ENCODE measurements at places on chromosomes 5 and 9. TPM values are rescaled to one million over a fixed set of nuclear protein-coding genes. Genes with fewer than 3 reads are reported as not detected.

DNA sequence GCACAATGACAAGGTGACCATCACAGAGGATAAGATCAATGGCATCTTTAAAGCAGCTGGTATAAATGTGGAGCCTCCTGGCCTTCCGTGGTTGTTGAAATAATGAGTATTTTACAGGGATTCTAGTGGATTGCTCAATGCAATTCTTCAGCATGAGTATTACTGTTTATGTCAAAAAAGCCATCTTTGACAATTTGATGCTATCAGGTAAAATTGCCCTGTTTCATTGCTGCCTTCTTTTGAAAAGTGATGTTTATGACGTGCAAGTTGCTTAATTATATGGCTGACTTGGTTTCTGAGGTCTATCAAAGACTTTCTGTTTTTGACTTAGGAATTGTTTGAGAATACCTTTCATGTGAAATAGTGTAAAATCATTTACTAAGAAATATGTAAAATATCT is 237.2 kb downstream of the PARP8 start:
- no peak for DNase-seq

The COL23A1 gene
- not detected for total RNA-seq

The KCNIP1 gene
- total RNA-seq: 1.4 TPM

GRCh38 chr5:139043157-139043905 is 154.8 kb downstream of the SIL1 start:
- DNase-seq: no peak

DNA sequence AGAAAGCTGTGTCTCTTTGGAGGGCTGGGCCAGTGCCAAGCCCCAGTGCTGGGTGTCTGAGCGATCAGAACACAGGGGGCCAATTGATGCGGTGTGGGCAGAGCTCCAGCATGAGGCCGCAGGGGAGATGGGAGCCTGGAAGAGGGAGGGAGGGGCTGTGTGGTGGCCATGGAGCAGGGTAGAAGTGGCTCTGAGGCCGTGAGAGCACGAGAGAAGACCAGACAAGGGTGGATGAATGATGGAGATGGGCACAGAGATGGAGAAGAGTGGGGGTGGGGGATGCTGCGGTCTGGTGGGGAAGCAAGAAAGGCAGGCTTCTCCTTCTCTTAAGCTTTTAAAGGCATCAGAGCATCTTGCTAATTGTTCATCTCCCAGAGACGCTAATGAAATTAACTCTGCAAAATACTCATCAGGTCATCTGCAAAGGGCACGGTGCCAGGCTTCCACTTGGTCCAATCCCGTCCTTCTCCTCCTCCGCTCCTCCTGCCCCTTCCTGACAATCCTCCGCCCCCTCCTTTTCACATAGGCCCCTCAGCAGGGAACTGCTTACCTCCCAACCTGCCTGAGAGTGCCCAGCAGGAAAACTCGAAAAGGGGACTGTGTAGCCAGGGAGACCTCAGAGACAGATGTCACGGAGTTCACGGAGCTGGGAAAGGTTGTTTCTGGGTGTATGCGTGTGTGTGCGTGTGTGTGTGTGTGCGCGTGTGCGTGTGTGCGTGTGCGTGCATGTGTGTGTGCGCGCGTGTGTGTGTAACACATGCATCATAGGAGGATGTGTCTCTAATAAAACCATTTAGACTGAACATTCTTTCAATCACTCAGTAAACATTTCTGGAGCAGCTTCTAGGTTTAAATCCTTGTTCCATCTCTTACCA is 7.1 kb upstream of the UNC5A start:
- no peak for DNase-seq

DNA sequence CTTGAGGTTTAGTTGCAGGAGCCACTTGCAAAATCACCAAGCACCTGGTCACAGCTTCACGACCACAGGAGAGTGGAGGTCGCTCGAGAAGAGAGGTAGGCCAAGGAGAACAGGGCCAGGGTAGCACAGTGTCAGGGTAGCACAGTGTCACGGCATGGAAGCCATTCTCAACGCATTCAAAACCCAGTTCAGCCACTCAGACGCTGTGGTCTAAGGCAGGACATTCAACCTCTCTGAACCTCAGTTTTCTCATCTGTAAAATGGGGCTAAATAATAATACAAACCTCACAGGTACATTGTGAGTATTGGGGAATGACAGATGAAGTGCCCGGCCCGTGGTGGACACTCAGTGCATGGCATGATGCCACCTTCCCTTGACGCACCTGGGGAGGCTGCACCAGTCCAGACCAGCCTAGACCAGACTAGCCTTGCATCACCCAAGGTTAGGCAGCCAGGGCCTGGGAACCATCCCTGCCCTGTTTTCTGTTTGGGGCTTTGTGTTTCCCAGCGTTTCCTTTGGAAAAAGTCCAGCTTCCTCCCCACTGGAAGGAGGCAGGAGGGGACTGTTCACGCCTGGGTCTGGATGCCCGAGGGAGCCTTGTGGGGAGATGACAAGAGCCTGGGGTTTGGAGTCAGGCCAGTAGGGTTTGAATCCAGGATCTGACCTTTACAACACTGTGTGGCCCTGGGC is 7.8 kb upstream of the LMX1B start:
- peak; percentile 73 for DNase-seq

Data from SJCRH30 (cell line).